AG09319 (cell line): ENCODE measurements at places on chromosomes 6 and 20.

- no peak for DNase-seq
Measured at GRCh38 chr6:136624347-136624746, 74.1 kb upstream of the MAP7 start.

- no peak for DNase-seq
Measured at GRCh38 chr20:55776176-55776575, 229.1 kb downstream of the CBLN4 start.

DNA sequence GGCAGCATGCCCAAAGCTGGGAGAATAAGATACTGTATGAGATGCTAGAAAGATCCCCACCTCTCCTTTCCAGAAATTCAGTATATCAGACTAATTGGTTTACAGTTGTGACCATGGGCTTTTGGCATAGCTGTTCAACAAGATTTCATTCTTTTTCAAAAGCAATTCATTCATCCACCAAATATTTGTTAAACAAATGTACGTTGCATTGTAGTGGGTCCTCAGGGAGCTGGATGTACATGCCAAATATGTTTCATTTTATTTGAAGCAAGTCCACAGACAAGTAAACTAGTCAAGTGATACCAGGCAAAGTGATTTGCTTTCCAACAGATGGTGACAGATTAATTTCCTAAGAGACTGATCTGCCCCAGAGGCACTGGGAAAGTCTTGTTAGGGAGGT, 85.8 kb upstream of the ESR1 start:
- no peak for DNase-seq

- no peak for DNase-seq
Measured at GRCh38 chr6:74654296-74654695, 551.6 kb downstream of the COL12A1 start.

GRCh38 chr6:145360865-145361264, 374.5 kb downstream of the EPM2A start:
- DNase-seq = no peak

GRCh38 chr6:150875841-150876240, 10.3 kb downstream of the MTHFD1L start:
- no peak for DNase-seq

- no peak for DNase-seq
Measured at GRCh38 chr6:14339711-14340584, 222.4 kb downstream of the CD83 start.

DNA sequence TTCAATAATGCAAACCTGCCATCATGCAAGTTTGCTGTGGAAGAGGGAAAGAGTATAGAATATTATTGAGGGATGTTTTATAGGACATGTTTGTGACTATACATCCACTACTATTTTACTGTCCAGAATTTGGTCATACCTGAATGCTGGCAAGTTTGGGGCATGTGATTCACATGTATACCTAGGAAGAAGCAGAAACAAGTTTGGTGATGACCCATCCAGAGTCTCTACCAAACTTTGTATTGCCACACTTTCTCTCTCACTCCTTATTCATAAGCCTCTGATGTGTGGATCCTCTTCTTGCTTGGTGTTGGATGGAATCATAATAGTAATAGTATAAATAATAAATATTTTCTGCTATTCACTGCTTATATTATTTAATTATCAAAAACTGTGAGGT, 108.5 kb upstream of the FLRT3 start:
- DNase-seq = no peak

DNA sequence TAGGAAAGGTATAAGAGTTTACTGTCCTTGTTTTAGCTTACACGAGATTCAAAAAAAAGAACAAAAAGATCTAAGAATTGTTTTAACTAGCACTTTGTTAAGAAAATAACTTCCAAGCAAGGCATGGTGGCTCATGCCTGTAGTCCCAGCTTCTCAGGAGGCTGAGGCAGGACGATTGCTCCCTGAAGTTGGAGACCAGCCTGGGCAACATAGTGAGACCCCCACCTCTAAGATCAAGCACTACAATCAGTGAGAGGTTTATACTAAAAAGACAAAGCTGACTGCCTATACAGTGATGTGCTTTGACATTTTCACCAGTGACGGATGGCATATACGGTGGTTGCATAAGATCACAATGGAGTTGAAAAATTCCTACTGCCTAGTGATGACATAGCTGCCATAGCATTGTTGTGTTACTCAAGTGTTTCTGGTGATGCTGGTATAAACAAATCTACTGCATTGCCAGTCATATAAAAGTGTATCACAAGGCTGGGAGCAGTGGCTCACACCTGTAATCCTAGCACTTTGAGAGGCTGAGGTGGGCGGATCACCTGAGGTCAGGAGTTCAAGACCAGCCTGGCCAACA, 68.6 kb downstream of the B4GALT5 start:
- no peak for DNase-seq

- no peak for DNase-seq
Measured at GRCh38 chr20:49384437-49385434, 97.7 kb downstream of the KCNB1 start.

- no peak for DNase-seq
Measured at GRCh38 chr20:25017257-25017803, 24.8 kb upstream of the APMAP start.

DNA sequence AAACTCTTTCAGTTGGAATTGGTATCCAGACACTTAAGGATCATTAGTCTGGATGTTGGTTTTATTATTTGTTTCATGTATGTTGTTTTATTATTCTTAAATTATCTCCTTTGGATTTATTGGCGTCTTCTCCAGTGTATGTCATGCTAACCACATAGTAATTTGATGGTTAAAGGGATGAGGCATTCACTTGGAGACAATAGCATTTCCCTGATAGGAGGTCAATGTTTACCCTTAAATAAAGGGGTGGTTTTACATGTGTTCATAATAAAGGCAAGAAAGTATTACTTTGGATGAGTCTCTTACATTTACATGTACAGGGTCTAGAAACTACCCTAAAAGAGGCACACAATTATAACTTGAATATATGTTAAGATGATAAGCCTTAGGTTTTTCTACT, 51.2 kb upstream of the RNF144B start:
- no peak for DNase-seq

DNA sequence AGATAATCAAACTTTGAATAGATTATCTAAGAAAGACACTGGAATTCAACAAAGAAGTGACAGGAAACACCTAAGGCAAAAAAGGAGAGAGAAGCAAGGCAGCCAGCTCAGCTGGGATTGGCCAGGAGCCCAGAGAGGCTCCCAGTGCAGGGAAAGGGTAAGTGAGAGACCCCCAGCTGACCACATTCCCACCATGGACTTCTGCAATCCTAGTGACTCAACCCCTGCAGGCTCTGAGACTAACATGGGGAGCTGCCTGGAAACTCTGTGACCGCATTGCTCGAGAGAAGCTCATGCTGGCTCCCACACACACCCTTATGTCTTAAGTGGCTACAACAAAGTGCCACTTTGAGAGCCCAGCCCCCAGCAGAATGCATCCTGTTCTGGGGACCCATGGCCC, 215.1 kb downstream of the PACRG start:
- no peak for DNase-seq

DNA sequence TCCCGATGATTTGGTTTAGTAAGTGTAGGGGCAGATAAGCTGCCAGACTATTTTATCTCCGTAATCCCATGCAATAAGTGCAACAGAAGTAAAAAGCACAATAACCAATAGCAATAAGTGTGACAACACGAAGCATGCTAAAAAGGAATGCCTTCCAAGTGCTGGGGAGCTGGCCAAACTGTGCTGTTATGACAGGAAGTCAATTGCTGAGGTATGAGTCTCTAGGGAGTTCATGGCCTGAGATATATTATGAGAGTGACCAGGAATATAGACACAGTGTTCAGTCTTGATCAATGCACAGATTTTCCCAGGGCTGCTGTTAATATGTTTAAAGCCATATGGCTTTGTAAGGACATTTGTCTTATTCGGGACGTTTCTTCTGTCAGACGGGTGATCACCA, 10.5 kb upstream of the ANGPT4 start:
- DNase-seq = no peak

GRCh38 chr20:2101057-2101864, at the start of gene STK35:
STK35 (plus strand) TSS chr20:2101827; CDS start chr20:2101882, 55 bp downstream.
- no peak for DNase-seq

GRCh38 chr6:74044417-74045096, 348.6 kb downstream of the CD109 start:
- peak; percentile 12 for DNase-seq

DNA sequence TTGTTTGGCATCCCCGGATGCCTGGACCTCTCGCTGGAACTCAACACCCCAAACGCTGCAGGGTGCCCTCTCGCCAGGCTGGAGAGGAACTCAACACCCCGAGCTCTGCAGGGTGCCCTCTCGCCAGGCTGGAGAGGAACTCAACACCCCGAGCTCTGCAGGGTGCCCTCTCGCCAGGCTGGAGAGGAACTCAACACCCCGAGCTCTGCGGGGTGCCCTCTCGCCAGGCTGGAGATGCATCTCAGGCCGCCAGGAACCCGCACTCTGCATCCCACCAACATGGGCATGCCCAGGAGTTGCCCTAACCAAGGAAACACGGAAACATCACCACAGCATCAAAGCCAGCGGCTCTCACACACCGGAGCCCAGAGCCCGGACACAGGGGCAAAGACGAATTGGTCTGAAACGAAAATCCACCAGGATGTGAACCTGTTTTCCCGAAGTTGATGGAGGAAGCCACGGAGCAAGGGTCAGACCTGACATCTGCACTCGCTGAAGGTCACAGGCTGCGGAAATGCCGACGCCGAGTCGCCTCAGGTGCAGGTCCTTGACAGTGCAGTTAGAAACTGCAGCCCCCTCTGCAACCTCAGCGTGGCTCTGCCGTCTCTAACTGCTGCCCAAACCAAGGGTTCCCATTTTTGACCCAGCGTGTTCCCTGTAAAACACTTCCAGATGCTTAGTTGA, 37.5 kb downstream of the DLL1 start:
- no peak for DNase-seq

DNA sequence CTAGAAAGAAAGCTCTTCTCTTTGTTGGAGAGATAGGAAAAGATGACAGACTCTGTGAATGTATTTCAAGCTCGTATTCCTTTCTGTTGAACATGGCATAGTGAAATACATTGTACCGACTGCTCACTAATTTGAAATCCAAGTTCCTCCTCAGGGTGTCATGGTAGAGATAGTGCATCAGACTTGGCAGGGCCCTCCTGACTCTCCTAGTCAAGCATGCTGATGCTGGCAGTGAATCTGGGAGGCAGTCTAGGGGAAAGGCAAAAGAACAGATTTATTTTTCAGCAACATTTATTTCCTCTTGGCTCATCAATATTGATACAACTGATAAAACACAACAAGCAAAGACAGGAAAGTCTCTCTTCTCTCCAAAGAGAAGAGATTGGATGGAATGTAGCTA, 356.3 kb upstream of the IRAK1BP1 start:
- DNase-seq = no peak

GRCh38 chr6:125423047-125423446, 121.3 kb upstream of the HDDC2 start:
- no peak for DNase-seq

DNA sequence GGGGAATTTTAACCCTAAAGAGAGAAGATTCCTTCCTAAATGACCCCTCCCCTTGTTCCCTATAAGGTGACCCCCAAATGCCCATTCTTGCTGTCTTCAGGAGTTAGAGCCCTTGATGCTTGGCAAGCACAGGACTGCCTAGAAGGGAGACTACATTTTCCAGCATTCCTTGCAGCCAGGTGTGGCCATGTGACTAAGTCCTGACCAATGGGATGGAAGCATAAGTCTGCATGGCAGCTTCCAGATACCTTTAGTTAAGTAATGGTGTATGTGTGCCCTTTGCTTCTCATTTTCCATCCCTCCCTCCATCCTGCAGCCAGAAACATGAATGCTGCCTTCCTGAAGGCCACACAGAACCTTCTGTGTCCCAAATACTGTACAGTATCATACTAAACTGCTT, 5.5 kb downstream of the BFSP1 start:
- no peak for DNase-seq

DNA sequence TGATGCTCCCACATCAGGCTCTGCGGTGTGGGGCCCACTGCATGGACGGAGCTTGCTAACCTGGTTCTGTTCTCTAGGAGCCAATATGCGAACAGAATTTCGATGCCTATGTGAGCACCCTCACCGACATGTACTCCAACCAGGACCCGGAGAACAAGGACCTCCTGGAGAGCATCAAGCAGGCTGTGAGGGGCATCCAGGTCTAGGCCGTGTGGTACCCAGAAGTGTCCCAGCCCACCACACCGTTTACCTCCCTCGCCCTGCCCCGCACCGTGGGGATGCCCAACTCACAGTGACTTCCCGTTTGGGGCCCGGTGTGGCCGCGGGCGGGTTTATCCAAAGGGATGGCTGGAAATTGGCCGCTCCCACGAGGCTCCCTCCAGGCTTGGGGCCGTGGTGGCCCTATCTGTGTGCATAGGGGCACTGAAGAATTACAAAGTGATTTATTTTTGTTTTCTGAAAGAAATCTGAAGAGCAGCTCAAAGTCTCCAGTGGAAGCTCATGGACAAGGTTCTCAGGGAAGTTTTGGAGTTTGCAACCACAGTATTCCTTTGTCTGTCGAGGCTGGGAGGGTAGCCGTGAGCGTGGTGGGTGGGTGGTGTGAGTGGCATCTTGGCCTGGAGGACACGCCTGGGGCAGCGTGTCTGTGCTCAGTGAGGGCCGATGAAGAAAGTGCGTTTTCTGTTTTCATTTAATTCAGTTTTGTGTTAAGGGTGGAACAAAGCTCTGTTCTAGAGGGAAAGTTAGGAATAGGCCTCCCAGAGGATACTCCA, 15.1 kb upstream of the PCMTD2 start:
- DNase-seq = no peak

- DNase-seq = no peak
Measured at GRCh38 chr6:71766146-71766760, 120.1 kb upstream of the RIMS1 start.

DNA sequence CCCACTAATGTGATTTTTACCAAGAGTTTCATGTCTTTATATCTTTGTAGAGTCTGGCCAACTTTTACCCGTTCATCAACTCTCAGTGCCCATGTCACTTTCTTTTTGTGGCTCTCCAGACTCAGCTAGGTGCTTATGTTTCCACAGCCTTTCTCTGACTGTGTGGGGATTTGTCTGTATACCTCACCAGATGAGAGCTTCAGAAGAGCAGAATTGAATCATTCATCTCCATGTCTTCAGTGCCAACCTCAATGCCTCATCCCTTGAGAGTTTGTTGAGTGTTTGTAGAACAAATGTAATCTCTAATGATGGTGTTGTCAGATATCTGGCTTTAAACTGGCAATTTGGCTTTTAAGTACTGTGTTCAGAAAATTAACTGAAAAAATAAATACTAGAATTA, 16.8 kb upstream of the CCN2 start:
- no peak for DNase-seq

GRCh38 chr20:41475503-41475902, 108.9 kb upstream of the EMILIN3 start:
- no peak for DNase-seq

DNA sequence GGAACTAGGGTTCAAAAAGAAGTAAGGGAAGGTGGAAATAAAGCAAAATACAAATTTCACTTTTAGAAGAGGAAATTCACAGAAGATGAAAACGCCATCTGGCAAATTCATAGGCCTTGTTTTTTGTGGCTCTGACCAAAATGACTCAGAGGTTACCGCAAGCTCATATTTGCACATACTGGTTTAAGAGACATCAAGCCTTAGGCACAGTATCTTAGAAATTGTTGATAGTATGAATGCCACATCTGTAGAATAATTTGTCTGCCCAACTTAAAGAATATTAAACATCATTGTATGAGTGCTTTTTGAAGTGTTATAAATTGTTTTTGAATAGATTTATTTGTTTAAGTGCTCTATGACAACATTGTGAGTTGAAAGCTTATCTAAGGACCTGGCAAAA, 10.6 kb downstream of the TAAR1 start:
- DNase-seq = no peak
